Stimulated activated CD8-positive, alpha-beta memory T cell treated with anti-CD3 and anti-CD28 coated beads, Interleukin-2, amount 100 ng/mL, for 1 hour (primary cell): ENCODE measurements at places on chromosomes 5 and 9.

DNA sequence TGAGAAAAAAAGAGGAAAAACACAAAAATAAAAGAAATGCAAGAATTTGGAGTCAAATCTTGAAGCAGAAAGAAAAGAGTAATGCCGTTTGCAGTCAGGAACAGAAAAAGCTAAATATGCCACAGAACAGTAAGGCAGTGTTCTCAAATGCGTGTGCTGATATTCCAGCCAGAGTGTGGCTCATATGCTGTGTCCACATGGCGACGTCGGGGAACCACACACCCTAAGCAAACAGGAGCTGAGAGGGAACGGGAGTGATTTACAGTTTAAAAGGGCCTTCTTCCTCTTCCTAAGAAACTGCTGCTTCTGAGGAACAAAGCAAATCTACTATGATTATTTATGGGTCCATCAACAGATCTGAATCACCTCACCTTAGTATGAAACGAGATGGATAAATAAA lies 42.7 kb downstream of the DDX31 start:
- no peak for DNase-seq

DNA sequence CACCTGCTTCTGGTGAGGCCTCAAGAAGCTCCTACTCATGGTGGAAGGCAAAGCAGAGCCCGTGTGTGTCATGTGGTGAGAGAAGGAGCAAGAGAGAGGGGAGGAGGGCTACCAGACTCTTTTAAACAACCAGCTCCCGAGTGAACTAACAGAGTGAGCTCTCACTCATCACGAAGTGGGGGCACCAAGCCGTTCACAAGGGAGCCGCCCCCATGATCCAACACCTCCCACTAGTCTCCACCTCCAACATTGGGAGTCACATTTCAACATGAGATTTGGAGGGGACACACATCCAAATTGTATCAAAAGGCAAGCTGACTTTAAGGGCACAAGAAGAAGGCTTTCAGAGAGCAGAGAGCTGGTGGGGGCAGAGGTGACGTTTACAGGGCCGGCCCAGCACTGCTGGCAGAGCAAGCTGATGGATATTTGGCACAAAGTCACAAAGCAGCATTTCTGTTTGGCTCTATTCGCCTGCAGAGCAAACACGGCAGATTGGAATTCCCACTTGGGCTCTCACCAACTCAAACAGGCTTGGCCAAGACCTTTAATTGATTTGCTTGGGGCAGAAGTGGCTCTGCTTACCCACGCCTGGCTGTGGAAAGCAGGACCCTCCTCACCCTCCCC lies 20.0 kb downstream of the PITX1 start:
- DNase-seq, result no peak

DNA sequence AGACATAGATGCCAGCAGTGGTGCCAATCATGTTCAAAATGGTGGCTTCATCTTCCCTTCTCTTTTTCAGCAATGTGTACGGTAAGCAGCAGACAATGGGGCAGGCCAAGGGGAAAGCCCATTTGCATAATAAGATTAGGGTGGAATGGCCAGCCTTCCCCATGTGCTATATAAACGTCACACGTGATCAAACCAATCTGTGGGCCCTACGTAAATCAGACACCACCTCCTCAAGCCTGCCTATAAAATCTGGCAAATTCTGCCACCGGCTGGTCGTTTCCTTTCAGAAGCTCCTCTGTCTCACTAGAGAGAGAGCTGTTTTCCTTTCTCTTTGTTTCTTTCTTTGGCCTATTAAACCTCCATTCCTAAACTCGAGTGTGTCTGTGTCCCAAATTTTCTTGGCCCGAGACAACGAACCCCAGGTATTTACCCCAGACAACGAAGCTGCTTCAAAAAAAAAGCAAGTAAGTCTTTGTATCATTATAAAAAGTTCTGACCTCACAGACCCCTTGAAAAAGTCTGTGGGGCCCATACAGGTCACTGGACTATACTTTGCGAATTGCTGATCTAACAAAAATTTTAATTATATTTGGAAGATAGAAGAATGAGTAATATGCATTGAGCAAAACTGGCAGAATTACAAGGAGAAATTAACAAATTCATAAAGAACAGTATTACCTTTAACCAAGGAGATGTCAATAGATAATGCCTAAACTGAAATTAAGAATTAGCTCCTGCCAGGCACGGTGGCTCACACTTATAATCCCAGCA lies 15.2 kb downstream of the ZBTB5 start:
- no peak for DNase-seq

DNA sequence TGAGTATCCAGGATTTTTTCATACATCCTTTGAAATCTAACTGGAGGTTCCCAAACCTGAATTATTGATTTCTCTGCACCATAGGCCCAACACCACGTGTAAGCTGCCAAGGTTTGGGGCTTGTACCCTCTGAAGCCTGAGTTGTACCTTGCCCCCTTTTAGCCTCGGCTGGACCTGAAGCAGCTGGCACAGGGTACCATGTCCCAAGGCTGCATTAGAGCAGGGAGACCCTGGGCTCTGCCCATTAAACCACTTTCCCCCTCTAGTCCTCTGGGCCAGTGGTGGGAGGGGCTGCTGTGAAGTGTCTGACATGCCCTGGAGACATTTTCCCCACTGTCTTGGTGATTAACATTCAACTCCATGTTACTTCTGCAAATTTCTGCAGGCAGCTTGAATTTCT lies 532.9 kb upstream of the NUDT12 start:
- no peak for DNase-seq

- no peak for DNase-seq
Observed at GRCh38 chr9:69689991-69690538, 17.9 kb upstream of the APBA1 start.

GRCh38 chr5:100840370-100840769 lies 62.7 kb downstream of the ST8SIA4 start:
- DNase-seq, result no peak

DNA sequence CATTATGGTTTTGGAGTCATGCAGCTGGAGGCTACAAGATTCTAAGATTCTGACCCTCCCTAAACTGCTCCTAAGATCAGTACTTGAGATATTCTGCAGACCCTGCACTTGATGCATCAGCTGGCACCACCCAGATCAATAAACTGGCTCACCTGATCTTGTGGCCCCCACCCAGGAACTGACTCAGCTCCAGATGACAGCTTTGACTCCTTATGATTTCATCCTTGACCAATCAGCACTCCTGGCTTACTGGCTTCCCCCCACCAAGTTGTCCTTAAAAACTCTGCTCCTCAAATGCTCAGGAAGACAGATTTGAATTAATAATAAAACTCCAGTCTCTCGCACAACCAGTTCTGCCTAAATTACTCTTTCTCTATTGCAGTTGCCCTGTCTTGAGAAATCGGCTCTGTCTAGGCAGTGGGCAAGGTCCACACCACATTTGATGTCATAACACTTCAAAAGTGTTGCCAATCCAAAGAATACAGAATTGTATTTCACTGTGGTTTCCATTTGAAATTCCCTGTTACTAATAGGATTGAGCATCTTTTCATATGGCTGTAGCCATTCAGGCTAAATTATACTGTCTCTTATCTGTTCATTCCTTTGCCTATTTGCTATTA lies 14.8 kb upstream of the SLC30A5 start:
- DNase-seq, result no peak

GRCh38 chr5:122704247-122705036 lies 70.4 kb upstream of the SNX2 start:
- DNase-seq, result no peak

GRCh38 chr5:132497488-132497997 lies 7.0 kb upstream of the IRF1 start:
- DNase-seq, result no peak

DNA sequence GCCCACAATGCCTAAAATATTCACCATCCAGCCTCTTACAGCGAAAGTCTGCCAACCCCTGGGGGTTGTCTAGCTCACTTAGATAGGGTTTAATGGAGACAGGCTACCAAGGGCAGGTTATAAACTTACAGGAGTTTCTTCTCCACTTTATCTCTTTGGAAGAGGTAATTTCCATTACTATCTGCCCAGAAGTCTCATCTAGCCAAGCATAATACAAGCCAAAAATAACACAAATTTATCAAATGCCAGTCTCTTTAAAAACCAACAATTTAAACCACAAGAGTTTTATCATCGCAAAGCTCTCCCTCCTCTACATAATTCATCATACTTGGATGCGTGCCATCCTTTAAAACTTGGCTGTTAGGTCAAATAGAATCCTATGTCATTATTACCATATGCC lies 6.2 kb downstream of the RBM22 start:
- DNase-seq, result no peak

GRCh38 chr9:4464911-4465513 lies 25.3 kb upstream of the SLC1A1 start:
- no peak for DNase-seq

- no peak for DNase-seq
Observed at GRCh38 chr9:127121628-127122175, 733 bp downstream of the ANGPTL2 start.

GRCh38 chr5:173653822-173654523 lies 37.5 kb upstream of the BOD1 start:
- DNase-seq, result no peak

- DNase-seq, result no peak
Observed at GRCh38 chr9:65444943-65445342, 159.9 kb upstream of the FOXD4L5 start.
